ENCODE measurements at places on chromosomes 2 and 18.

DNA sequence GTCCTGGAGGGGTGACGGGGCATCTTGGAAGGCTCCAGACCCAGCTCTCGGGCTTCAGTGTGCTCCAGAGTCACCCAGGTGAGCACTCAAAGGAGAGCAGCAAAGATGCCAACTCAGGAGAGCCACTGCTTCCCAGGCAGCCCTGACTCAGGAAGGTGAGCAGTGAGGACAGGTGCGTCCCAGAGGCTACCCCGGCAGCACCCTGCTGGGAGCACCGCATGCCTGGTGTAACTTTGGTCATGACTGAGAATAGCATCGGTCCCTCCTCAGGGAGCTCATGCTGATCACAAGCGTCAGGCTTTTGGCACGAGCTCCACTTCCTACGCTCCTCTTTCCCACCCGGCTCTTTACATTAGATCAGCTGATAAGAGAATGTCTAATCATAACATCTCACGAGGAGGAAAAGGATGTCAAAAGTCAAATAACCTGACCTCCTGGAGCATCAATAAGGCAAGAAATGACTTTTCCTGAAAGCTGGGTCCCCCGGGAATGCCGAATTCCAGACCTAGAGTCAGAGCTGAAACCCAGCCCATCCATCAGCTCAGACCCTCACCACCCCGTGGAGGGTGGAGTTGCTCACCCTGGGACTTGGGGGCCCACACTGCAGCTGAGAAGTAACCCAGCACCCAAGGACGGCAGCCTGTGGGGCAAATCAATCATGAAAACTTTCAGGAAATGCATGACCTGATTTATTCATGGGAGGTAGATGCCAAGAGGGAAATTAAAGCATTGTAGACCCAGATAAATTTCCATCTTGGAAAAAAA lies 248.8 kb downstream of the ACKR3 start:
- no peak for DNase-seq

- DNase-seq, result no peak
Measured at GRCh38 chr2:80255918-80256781, 48.4 kb downstream of the LRRTM1 start.

GRCh38 chr2:66571918-66572317 lies 137.0 kb downstream of the MEIS1 start:
- DNase-seq, result no peak

GRCh38 chr2:201149064-201149820 lies 33.3 kb downstream of the CFLAR start:
- no peak for DNase-seq

DNA sequence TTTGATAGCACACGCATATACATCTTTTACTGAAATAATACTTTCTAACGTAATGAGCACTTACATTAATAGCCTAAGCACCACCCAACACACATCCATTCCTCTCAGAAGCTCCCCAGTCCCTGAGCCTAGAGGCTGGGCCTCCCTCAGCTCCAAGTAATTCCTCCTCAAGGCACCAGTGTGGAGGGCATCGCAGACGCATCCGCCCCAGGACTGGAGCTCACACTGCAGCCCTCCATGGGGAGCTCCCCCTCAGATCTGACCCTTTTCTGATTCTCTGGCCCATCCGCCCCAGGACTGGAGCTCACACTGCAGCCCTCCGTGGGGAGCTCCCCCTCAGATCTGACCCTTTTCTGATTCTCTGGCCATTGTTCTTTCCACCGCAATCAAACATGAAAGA lies 60.4 kb upstream of the SNTG2 start:
- no peak for DNase-seq

- no peak for DNase-seq
Measured at GRCh38 chr2:163369111-163369510, 366.7 kb downstream of the FIGN start.

DNA sequence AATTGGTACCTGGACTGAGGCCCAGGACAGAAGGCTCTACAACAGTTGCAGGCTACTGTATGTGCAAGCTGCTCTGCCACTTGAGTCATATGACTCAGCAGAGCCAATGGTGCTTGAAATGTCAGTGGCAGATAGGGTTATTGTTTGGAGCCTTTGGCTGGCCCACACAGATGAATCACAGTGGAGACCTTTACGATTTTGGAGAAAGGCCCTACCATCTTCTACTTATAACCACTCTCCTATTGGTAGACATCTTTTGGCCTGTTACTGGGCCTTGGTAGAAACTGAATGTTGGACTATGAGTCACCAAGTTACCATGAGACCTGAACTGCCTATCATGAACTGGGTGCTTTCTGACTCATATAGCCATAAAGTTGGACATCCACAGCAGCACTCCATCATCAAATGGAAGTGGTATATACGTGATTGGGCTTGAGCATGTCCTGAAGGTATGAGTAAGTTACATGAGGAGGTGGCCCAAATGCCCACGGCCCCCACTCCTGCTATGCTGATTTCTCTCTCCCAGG lies 88.9 kb upstream of the NRXN1 start:
- no peak for DNase-seq

DNA sequence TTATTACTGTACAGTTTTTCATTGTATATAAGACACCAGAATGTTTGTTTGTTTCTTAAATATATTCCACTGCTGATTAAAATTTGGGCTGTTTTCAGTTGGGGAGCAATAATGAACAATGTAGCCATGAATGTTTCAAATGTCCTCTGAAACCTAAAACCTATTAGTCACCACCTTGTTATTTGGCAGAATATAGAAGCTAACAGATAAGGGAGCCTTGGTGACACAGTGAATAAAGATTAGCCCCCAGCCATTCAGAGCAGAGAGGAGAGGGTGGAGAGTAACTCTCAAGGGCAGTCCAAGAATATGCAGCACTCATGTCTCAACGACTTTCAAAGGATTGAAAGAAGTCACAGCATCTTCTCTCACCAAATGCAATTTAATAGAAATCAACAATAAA lies 43.1 kb upstream of the ATP8B1 start:
- no peak for DNase-seq

GRCh38 chr2:82428251-82428650 lies 2030.8 kb downstream of the SUCLG1 start:
- no peak for DNase-seq

DNA sequence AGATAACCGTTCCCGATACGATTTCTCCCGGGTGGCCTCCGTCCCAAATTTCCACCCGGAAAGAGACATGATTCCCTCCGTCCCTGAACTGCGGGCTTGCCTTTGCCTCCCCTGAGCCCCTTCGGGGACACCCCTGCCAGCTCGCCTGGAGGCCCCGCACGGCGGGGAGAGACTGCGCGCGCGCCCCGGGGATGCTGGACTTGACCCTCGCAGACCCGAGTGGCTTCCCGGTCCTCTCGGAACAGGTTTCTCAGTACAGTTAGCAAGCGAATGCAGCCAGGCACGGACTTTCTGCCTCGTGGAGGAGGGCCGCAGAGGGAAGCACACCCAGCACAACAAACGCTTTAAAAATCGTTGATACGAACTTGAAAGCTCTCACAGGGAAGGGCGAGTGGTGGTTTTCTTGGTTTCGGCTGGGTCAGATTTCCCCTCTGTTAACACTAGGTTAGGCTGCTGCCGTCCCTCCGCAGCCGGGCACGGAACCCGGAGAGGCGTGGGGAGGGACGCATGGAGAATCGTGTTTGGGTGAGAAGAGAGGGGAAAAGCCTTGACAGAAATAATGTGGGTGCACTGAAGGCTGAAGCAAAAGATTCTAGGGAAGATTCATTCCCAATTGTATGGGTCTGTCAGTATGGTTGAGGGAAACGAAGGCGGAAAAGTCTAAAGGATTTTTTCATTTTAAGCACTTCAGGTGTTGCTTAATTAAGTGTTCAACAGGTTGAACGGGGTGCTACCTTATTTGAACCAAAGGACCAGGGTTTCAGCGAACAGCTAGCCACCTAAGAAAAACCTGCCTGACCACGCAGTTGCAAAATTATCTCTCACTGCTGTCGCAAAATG lies 916 bp downstream of the TNFRSF11A start:
- peak; percentile 7 for DNase-seq

DNA sequence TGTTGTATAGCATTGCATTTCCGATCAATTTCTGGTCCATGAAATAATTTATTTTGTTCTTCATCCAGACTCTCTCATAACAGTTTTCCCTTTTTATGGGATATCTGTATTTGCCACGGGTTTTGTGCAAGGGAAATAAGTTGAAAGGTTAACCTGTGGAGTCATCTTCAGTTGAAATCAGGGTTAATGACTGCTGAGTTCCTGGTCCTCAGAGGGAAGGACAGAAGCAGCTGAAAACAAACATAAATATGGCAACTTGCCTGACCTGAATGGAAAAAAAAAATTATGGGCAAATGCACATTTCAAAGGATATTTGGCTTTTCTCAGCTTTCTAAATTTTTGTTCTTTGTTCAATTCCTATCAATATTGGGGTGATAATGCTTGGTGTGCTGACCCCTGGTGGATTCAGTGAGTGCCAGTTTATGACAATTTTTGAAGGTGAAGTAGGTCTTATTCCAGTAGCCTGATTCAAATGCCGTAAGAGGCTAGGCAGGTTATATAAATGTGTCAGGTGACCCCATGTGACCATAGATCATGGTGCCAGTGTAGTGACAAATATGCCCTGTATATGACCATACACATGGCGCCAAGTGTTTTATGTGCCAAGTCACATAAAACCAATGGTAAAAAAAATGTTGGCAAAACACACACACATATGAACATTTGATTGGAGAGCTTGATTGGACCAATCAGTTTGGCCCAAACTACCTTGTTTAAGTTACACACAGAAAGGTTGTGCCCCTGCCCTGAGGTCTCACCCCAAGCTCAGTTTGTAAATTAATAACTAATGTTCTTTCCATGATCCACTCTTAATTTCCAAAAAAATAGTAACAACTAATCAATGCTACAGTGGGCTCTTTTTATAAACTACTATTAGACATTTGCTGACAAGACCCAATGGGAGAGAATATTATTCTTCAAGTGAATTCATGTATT lies 47.6 kb upstream of the FAM124B start:
- no peak for DNase-seq

GRCh38 chr2:80930777-80931176 lies 626.2 kb upstream of the LRRTM1 start:
- DNase-seq, result no peak

GRCh38 chr18:27983780-27984179 lies 193.2 kb downstream of the CDH2 start:
- DNase-seq, result no peak

GRCh38 chr2:14363976-14364375 lies 268.5 kb upstream of the LRATD1 start:
- DNase-seq, result no peak

DNA sequence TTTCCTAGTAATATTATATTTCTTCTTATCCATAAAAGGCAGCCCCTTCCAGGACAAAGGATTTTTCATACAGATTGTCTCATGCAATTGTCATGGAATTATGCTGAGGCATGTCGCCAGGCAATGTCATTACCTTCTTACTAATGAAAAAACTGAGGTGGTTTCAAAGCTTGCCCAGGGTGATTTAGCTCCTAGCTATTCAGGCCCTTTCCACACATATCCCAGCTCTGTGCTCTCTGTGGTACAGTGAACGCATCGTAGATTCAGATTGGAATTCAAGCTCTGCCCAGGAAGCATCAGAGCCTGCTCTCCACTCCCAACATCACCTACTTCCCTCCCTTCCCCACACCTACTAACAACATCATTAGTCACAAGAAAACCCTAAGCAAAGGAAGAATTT lies 60.1 kb downstream of the ATP8B1 start:
- no peak for DNase-seq

GRCh38 chr2:234596696-234597575 lies 100.1 kb upstream of the ARL4C start:
- no peak for DNase-seq

DNA sequence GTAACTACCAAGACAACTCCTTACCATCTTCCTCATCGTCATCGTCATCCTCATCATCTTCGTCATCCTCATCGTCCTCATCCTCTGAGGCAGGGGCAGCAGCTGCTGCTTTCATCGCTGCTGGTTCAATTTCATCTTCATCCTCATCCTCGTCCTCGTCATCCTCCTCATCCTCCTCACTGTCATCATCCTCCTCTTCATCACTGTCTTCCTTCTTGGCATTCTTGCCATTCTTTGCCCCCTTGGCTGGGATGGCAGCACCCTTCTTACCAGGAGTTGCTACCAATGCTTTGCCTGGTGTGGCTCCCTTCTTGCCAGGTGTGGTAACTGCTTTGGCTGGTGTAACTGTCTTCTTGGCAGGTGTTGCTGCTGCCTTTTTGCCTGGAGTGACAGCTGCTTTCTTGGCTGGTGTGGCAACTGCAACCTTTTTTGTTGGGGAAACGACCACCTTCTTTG lies 2.7 kb downstream of the NCL start:
- no peak for DNase-seq

- no peak for DNase-seq
Measured at GRCh38 chr18:78805840-78806239, 173.8 kb upstream of the SALL3 start.

DNA sequence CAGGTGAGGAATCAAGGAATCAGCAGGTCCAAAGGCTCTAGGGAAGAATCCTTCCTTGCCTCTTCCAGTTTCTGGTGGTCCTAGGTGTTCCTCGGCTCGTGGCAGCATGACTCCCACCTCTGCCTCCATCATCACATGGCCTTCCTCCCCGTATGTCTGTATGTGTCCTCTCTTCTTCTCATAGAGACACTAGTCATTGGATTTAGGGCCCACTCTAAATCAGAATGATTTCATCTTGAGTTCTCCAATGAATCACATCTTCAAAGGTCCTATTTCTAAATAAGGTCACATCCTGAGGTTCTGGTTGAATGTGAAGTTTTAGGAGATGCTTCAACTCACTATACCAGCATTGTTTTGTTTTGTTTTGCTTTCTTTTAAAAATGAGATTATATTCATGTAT lies 11.1 kb upstream of the AGFG1 start:
- DNase-seq, result no peak
